ENCODE measurements at places on chromosomes 3 and 15.

GRCh38 chr3:37571269-37571668 lies 290.4 kb upstream of the CTDSPL start:
- DNase-seq, result no peak

GRCh38 chr15:77186594-77187011 lies 115.7 kb upstream of the TSPAN3 start:
- peak; percentile 15 for DNase-seq

GRCh38 chr3:176794406-176794805 lies 402.9 kb downstream of the TBL1XR1 start:
- no peak for DNase-seq

DNA sequence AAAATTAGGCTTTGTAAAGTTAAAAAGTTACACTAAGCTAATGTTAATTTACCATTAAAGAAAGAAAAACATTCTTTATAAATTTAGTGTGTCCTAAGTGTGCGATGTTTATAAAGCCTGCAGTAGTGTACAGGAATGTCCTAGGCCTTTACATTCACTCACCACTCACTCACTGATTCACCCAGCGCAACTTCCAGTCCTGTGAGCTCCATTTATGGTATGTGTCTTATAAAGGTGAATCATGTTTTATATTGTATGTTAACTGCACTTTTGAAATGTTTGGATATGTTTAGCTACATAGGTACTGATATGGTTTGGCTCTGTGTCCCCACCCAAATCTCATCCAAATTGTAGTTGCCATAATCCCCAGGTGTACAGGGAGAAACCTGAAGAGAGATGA lies 549.7 kb upstream of the EPHA6 start:
- DNase-seq, result no peak

- DNase-seq, result no peak
These were observed 19.0 kb upstream of the TRAK1 start for GRCh38 chr3:42071904-42072812.

DNA sequence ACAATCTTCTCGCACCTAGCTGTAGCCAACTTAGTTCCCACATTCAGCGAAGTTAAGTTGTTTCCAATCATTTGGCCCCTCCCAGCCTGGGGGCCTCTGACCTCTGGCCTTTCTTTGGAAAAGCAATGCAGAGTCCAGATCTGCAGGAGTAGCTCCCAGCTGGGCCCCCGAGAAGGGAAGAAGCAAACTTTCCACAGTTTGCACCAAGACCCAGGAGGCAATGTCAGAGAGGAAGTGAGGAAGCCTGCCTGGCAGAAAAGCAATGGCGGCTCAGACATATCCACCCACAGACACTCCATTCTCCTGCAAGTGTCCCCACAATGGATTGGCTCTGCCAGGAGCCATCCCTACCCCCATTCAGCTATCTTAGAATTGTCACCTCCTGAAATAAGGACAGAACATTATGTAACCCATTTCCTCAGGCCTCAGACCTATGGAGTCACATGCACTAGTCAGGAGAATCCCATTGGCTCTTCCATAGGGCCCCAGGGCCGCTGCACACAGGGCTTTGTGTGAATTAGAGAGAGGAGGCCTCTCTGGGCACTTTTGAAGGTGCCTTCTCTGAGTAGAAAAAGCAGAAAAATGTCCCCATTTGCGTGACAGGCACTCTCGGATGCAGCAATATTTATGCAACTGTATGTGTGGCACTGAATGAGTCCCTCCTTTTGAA lies 3.0 kb upstream of the BUB1B start:
- no peak for DNase-seq

DNA sequence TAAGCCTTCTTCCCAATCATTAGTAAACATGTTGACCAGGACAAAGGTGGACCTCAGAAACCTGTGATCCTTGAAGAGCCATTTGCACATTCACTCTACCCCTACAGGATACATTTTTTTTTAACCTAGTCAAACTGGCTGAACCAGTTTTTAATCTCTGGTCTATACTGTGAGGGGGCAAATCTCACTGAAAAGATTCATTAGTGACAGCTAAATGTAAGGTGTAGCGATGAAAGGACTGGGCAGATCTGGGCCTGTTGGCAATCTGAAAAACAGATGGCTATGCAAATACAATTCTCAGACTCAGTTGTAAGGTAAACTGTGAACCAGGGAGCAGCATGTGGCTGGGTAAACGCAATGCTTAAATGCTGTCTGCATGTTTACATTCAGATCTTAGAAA lies 75.6 kb upstream of the SNTN start:
- no peak for DNase-seq

DNA sequence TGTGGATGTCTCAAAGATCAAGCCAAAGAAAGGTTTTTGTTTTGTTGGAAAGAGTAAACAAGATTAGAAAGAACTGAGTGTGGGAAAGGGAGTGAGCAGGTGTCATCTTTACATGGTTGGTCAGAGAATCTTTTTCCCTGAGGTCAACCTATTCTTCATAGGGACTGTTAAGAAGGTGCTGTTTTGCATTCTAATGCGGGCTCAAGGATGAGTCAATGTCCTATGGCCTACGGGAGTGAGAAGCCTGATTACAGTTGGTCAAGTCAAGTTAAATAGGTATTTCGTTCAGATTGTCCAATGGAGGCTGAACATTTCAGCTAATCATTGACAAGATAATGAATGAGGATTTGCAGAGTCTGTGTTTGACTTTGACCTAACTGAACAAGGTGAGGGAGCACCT lies 491.2 kb upstream of the PDZRN3 start:
- no peak for DNase-seq

- DNase-seq, result no peak
These were observed 549.6 kb upstream of the CCDC54 start for GRCh38 chr3:106827515-106828213.

DNA sequence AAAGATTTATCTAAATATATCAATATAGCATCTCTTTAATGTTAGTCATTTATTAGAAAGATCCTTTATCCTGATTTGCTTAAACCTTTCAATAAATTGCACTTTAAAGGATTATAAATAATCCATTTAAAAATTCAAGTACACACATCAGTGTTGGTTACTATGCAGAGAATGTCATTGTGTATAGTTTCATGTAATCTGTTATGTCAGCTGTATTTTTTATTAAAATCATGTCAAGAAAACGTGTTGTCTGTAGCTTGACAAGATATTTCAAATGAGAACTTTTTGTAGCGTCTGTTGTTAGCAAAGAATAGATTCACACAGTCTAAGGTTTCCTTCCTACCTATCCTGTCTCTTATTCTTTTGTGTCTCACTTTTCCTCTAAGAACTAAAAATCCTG lies 7.8 kb downstream of the PDHB start:
- no peak for DNase-seq

- no peak for DNase-seq
These were observed 82.5 kb downstream of the NEK11 start for GRCh38 chr3:131109156-131109555.

DNA sequence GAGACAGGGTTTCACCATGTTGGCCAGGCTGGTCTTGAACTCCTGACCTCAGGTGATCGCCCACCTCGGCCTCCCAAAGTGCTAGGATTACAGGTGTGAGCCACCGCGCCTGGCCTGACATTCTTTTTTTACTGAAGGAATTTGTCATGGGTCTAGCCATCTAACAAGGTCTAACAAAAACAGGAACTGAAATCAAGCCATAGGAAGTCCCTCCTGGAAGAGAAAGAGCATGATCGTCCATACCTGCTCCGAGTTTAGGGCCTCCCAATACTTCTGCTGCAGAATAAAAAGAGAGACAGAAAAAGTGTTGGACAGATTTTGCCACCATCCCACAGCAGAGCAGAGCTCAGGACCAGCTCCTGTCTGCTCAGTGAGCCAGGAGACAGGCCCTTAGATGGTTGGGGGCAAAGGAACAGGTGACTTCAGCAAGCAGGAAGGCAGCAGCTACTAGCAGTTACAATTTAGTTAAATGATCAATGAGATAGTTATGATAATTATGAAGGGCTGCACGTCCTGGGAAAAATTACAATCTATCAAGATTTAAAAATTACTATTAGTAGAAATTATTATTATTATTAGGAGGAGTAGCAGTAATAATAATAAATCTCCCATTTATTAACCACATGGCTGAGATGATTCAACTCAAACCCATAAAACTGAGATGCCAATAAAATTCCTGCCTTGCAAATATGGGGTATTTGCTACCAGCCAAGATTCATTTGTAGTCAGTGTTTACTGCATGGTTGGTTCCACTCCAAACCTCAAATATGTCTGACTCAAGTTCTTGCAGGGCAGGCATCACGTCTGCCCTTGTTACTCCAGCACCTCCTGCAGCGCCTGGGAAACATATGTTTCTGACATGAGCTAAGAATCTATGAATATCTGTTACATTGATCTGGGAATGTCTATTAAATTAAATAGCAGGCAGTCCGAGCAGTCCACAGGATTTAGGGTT lies 40.1 kb downstream of the TMEM44 start:
- no peak for DNase-seq

DNA sequence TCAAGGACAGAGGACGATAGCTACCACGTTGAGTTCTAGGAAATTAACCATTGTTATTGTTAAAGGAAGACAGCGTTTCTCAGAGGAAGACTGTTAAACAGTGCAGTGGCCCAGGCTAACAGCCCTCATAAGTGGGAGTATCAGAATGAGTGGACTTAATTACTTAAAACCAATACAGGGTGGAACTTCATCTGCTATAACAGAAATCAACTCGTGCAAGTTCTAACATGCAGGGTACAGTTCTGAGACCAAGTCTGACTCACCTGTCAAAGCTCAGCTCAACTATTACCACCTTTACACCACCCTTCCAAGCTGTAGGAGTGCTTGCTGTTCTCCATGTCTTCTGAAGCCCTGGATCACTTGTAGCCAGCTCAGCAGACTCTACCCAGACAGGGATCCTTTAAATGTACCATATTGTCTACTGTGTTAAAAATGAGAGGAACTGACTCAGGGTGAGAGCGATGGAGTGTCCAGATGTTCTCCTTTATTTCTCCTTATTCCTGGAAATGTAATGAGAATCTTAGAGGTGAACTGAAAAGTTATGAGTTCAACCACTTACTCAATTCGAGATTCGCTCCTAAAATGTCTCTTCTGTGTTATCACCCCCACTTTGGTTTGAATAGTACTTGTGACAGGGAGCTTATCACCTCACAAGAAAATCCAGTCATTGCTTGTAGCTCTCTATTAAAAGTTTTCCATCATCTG lies 26.5 kb downstream of the CD86 start:
- DNase-seq, result no peak

- DNase-seq, result no peak
These were observed 14.8 kb downstream of the CCNDBP1 start for GRCh38 chr15:43199945-43200488.

DNA sequence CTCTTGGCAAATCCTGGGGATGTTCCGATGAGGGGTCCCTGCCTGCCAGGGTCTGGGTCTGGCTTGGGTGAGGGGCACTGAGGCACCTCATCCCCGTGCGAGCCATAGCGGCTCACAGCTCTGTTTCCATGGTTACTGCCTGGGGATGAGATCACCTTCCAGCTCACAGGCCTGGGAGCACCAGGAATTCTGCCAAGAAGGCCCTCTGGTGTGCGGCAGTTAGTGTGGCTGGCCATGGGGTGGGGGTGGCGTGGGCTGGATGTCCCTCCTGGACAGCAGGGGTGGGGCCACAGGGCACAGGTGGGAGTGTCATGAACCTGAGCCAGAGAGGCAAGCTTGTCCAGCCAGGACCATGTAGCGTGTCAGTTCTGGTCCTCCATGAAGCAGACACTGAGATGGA lies 22.1 kb upstream of the PRR23E start:
- no peak for DNase-seq

DNA sequence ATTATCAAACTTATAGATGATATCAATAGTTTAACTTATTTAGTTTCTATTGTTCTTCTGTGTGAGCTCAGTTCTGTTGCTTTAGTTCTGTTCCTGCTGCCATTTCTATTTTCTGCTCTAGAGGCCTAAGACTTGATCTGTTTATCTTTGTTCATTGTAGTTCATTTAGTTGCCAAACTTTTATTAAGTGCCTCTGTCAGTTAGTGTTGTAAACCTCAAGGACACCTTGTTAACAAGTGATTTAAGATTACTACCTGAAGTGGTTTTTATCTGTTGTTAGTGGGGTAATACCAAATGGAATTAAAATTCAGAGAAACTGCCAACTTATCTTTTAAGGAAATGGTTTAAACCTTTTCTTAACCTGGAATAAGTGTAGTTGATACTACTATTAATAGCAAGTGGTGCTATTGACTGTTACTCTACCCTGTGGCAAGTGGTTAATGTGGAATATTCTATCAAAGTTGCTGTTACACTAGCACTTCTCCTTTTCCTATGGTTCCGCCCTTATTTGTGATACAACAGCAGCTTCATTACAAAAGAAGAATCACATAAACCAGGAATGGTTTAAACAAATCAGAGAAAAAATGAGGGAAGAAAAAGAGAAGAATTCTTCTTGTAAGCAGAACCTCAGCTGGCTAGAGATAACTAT lies 500.6 kb upstream of the GOLIM4 start:
- no peak for DNase-seq

DNA sequence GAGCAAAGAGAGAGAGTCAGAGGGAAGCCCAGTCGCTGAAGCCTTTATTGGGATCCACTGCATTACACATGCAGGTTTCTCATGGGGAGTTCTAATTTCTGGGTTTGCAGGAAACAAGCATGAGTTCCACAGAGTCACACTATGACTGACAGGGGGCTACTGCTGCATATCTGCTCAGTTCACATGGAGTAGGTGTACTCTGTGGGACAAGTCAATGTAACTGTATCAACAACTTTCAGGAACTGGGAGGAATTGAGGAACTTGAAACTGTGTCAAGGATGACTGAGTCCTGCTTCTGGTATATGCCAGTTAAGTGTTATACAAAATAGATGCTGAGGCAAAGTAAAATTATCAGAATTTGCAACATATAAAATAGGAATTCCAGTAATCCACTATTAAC lies 110.8 kb downstream of the NPAP1 start:
- no peak for DNase-seq

GRCh38 chr3:152084441-152085158 lies 184.1 kb upstream of the MBNL1 start:
- no peak for DNase-seq

- no peak for DNase-seq
These were observed 18.5 kb downstream of the CNOT10 start for GRCh38 chr3:32703491-32703972.

DNA sequence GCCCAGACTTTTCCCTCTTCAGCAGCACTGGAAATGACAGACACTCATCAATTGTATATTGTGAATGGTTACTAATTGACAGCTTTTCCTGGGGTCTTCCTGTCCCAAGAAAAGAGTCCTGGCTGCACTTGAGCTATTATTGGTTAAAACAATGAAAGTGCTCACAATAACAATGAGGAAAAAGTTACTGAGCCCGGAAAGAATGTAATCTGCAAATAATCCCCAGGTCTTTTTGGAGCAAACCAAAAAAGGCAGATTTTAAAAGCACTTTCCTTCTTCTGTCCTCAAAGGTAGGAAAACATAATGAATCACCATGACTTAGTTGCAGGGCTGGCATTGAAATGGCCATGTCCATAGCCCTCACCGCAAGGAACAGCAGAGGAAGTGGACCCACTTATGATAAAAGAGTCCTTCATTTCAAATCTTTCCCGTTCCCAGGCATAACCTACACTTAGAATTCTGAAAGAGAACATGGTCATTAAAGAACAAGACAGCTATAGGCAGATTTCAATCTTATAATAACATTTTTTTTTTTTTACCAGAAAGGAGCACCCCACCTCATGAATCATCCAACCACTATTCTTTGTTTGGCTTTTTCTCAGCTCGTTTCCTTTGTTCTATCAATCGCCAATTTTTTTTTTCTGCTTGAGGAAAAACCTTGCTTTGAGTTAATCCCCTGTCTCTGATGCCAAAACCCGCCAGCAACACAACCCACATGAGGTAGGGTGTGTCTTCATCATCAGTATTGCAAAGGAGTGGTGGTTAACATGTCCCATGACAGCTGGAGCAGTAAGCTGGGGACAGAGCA lies 35.5 kb upstream of the ATP1B3 start:
- DNase-seq, result no peak

- DNase-seq, result no peak
These were observed 1198.6 kb upstream of the EPHA6 start for GRCh38 chr3:95615592-95616310.

All from naive thymus-derived CD8-positive, alpha-beta T cell (primary cell).